ENCODE measurements at places on chromosomes 4 and X.
A peak's percentile ranks its signal among the peaks of the same experiment; 100 is the strongest.

GRCh38 chr4:10587697-10588096 is 96.9 kb downstream of the CLNK start:
- DNase-seq = no peak

- DNase-seq = no peak
Measured at GRCh38 chr4:113270520-113271319, 221.3 kb downstream of the ANK2 start.

GRCh38 chrX:109958266-109958665 is 44.6 kb upstream of the TMEM164 start:
- DNase-seq = no peak

DNA sequence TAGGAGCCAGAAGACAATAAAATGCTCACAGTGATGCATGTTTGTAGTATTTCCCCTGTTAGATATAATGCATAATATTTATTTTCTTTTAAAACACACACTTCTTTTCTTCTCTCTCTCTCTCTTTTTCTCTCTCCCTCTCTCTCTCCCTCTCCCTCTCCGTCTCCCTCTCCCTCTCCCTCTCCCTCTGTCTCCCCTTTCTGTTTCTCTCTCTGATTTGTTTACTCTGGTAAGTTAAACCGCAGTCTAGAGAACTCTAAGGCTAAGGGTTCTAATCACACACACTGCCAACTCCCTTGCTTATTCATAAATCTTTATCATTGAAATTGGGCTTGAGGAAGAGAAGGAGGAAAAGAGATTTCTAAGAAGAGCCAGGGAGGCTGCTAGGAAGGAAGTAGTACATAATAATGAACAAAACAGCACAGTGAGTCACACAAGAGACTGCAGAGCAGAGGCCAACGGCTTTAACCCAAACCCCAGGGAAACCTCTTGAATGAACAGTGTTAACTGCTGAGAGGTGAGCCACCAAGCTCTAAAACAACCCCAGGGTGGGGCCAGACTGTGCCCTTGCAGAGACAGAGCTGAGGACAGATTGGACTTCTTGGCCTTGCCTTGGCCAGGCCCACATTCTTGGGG is 9.1 kb upstream of the PHOX2B start:
- no peak for DNase-seq

DNA sequence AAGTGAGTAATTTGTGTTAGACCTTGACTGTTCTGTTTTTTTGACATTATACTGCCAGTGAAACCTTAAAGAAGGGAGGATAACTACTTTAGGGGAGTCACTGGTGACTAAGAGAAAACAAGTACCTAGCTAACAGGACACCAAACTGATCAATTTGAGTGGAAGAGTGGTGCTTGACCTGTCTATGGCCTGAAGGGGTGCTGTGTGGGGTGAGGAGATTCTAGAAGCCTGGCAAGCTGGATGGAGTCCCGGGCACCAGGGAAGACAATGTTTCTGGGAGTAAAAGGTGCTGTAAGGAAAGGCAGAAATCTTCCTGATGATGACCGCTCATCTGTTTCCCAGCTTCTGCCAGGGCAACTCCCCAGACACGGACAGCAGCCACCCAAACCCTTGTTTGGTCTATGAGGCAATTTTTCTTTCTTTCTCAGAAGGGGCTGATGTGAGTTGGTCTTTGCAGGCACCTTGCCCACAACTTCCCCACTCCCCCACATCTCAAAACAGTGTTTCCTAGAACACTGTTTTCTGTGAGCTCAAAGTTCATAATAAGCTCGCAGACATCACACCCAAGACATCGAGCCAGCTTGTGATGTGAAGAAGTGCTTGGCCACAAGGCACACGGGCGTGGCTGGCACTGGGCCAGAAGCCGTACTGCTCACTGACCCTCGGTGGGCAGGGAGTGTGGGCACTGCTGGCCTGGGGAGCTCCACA is 4.6 kb downstream of the TXK start:
- DNase-seq = no peak

- DNase-seq = no peak
Measured at GRCh38 chr4:88022289-88022688, 14.9 kb downstream of the PKD2 start.

DNA sequence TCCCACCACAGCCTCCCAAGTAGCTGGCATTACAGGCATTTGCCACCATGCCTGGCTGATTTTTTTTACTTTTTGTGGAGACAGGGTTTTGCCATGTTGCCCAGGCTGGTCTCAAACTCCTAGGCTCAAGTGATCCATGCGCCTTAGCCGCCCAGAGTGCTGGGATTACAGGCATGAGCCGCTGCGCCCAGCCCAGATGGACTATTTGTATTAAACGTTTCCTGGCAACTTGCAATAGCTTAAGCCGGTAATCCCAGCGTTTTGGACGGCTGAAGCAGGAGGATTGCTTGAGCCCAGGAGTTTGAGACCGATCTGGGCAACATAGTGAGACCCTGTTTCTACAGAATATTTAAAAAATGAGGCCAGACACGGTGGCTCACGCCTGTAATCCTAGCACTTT is 18.4 kb downstream of the UBE2K start:
- DNase-seq = no peak

DNA sequence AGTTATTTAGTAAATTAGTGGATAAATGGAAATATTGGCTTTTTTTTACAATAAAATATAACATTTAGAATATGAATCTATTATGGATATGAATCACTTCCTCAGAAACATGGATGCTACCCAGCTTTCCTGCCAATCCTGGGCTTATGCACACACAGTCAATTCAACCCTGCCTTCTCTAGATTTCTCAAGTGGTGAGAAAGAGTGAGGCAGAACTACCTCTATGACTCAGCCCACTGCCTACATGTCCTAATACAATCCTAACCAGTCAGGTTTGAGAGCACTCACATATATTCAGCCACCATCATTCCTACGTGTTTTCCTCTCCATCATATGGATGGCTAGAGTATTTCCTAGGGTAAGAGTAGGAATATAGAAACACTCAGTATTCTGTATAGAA is 91.1 kb upstream of the ANKRD50 start:
- peak; percentile 12 for DNase-seq

GRCh38 chrX:134932528-134933217 is 58.1 kb upstream of the SMIM10 start:
- peak; percentile 85 for DNase-seq

- no peak for DNase-seq
Measured at GRCh38 chr4:71247706-71248105, 91.1 kb upstream of the SLC4A4 start.

GRCh38 chr4:60461551-60461950 is 738.6 kb upstream of the ADGRL3 start:
- DNase-seq = no peak

- no peak for DNase-seq
Measured at GRCh38 chrX:140521393-140521792, 16.5 kb upstream of the SOX3 start.

DNA sequence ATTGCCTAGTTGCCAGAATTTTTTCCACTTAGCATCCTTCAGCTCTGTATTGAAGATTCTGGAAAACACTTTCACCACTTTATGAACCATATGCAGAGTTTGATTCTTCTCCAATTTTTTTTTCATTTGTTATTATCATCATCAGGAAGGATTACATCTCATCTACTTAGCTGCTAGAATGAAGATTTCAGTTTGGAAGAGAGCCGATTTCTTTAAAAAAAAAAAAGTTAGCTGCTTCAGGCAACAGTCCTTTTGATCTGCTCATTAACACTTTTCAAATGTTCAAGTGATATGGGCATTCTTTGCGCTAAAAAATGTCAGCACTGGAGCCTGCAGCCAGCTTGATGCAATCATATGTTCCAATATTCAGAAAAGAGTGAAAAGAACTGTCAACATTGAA is 76.2 kb downstream of the ANTXR2 start:
- no peak for DNase-seq

GRCh38 chr4:1487761-1488160 is 81.5 kb upstream of the NKX1-1 start:
- no peak for DNase-seq

GRCh38 chrX:16589211-16589610 is 60.7 kb upstream of the S100G start:
- peak; percentile 70 for DNase-seq

- no peak for DNase-seq
Measured at GRCh38 chrX:40637687-40638086, 9.7 kb downstream of the CXorf38 start.

DNA sequence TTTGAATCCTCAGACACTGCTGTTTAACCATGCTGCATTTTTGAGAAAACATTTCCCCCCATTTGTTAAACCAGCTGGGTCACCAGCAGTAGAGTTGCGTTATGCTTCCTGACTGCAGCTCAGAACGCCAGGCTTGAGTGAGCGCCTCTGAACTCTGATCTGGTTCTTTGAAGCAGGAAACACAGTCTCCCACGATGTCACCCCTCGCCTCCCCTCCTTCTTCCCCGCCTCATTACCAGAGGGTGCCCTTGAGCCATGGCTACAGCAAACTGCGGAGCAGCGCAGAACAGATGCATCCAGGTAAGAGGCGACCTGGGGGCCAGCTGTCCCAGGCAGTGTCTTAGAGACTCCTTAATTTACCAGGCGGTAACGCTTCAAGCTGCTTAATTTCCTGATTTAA is 78.4 kb downstream of the REPS2 start:
- no peak for DNase-seq

- peak; percentile 69 for DNase-seq
Measured at GRCh38 chrX:119273420-119274192, 37.5 kb downstream of the PGRMC1 start.

DNA sequence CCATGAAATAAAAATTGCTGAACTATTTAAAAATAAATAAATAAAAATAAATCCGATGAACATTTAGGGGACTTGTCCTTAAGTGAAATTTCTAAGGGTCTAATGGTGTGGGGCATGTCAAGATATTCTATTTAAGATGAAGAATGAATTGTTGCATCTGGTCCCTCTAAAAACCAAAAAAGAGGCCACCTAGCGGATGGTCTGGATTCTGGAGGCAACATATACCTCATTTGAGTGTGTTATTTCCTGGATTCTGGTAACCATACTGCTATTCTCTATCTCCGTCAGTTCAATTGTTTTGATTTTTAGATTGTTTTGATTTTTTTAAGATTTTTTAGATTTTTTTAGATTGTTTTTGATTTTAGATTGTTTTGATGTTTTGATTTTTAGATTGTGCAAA is 28.3 kb downstream of the AGTR2 start:
- DNase-seq = no peak

DNA sequence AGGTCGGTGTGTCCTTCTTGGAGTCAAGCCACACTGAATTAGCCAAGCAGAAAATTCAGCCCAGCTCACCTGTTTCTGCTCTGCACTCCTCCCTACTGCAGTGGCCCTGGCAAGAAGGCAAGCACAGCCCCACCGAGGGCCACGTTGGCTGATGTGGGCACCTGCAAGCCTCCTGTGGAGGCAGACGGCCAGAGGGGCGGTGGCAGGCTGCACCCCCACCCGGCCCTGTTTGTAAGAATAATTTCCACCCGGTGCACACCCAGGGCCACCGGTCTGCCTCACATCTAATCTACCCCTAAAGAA is 18.8 kb downstream of the PPP2R2C start:
- DNase-seq = no peak

GRCh38 chrX:86137071-86137470 is 11.2 kb upstream of the DACH2 start:
- DNase-seq = peak; percentile 0

DNA sequence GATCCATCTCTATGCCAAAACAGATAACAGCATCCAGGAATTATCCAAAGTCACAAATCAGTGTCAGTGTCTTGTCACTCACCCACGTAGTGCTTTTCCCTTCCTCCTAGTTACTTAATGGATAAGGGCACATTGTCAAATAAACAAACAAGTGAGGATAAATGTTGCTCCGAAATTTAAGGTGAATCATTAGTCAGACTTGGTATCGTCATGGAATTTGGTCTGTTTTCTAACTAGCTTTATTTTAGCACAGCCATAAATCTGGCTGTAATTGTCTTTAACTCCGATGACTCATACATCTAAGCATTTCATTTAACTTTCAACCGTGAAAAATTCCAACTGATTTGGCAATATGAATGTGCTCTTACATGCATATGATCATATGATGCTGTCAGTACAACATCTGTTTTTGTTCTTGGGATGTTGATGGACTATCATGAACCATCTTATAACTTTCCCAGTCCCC is 83.3 kb downstream of the SNCA start:
- peak; percentile 99 for DNase-seq

- no peak for DNase-seq
Measured at GRCh38 chrX:134023851-134024281, 38.5 kb upstream of the GPC3 start.

DNA sequence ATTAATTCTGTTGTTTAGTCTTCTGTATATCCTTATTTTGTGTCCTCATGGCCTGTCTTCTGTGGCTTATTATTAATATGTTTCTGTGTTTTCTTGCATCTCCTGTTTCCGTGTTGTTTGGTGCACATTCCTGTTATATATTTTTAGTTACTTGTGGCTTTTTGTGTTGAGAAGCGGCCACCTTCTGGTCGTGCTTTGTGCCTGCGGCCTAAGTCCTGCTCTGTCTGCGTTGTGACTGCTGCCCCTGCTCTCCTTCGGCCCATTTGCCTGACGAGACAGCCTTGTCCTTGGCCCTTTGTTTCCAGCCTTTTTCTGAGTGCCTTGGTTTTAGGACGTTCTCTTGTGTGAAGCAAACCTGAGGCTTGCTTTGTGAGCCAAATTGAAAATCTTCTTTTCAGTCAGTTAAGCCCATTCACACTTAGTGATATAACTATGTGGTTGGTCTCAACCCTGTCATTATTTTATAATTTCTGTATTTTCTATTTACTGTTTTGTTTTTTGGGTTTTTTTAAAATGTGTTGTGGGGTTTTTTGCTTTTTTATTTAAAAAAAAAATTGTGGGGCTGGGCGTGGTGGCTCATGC is 43.8 kb downstream of the TNIP2 start:
- DNase-seq = peak; percentile 18

DNA sequence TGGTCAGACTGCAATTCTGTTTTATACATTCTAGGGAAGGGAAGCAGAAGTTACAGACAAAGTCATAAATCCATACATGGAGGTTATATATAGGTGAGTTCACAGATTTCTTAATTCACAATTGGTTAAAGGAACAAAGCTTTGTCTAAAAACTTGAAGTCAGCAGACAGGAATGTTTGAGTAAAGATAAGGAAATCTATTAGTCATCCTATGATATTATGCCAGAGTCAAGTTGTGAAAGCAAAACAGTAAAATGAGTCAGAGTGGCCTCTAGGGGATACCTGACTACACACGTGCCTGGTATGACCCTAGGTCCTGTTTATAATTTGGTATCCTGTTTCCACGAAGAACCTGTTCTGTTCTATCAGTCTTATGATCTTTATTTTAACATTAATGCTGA is 31.5 kb downstream of the ACTRT1 start:
- DNase-seq = peak; percentile 19

DNA sequence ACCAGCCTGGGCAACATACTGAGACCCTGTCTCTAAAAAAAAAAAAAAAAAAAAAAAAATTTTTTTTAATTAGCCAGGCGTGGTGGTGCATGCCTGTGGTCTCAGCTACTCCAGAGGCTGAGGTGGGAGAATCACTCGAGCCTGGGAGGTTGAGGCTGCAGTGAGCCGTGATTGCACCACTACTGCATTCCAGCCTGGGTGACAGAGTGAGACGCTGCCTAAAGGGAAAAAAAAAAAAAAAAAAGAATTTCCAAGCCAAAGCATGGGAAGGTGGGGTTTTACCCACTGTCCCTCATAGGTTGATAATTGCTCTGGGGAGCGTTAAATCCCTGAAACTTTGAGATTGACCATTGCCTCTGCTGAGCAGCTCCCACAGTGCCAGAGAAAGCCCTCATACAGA is 427.5 kb downstream of the BCOR start:
- DNase-seq = peak; percentile 82

- no peak for DNase-seq
Measured at GRCh38 chrX:10265775-10266174, 109.0 kb downstream of the CLCN4 start.
